Fibroblast of lung (primary cell): ENCODE measurements at places on chromosomes 5 and 9. TPM values are rescaled to one million over a fixed set of nuclear protein-coding genes. Genes with fewer than 3 reads are reported as not detected.

The DNAJC21 gene
- total RNA-seq: 49.8 and 64.4 TPM in 2 replicates

The PCAT7 gene
- under 0.01 TPM in 2 replicates for total RNA-seq

The GADD45G gene
- 2.3 and 3.5 TPM in 2 replicates for total RNA-seq

The PAEP gene
- not detected in 2 replicates for total RNA-seq

The GPR150 gene
- under 0.01 and 0.33 TPM in 2 replicates for total RNA-seq

The TIMD4 gene
- total RNA-seq: not detected in 2 replicates

The SLC34A3 gene
- not detected in 2 replicates for total RNA-seq

The ZBTB26 gene
- total RNA-seq: 5.1 and 5.6 TPM in 2 replicates

The SNX2 gene
- total RNA-seq: 123 and 131 TPM in 2 replicates

The SLC23A1 gene
- total RNA-seq: not detected in 2 replicates

The DAB2IP gene
- 5.6 and 16.5 TPM in 2 replicates for total RNA-seq

The PCDHB3 gene
- total RNA-seq: 0.77 and 1.7 TPM in 2 replicates

The FBP2 gene
- total RNA-seq: not detected in 2 replicates
